ENCODE measurements at places on chromosomes 11 and 22.

- no peak for DNase-seq
These were observed 55.5 kb upstream of the USP47 start for GRCh38 chr11:11786234-11786633.

- no peak for DNase-seq
These were observed 4.6 kb downstream of the PICALM start for GRCh38 chr11:86064220-86064803.

- DNase-seq: no peak
These were observed 9.5 kb upstream of the TSG101 start for GRCh38 chr11:18536209-18536608.

- DNase-seq: no peak
These were observed 5.7 kb downstream of the UBE4A start for GRCh38 chr11:118364956-118365615.

DNA sequence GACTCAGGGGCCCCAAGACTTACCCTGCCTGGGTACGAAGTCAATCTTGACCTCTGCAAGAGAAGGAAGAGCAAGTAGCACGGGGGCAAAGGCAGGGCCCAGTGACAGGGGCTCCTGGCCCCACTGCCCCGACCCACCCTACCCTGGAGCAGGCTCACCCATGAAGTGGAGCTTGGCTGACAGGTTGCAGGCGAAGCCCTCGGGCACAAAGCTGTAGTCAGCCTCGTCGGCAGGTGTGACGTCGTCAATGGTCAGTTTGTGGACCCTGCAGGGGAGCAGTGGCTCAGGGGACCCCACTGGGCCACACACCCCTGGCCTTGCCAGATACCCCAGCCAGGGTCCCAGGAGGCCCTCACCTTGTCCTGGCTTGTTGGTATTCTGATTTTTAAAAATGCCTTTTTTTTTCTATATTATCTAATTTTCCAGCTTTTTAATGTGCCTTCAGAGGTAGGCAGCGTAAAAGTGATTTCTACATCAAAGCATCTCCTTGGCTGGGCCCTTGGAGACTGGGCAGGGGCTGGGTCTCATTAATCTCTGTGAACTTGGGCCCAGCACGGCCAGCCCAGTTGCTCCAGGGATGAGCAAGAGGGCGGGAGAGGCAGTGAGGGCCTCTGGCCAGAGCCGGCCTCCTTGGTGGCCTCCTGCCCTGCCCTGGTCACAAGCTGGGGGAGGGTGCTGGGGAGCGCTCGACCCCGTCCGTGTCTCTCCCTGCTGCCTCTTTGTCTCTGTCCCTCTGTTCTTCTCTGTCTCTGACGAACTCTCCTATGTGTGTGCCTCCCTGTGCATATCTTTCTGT, 11.3 kb downstream of the MYBPC3 start:
- no peak for DNase-seq

- no peak for DNase-seq
These were observed 11.1 kb upstream of the CBX6 start for GRCh38 chr22:38882972-38883622.

GRCh38 chr11:8298801-8299786, 35.4 kb upstream of the LMO1 start:
- DNase-seq: no peak

DNA sequence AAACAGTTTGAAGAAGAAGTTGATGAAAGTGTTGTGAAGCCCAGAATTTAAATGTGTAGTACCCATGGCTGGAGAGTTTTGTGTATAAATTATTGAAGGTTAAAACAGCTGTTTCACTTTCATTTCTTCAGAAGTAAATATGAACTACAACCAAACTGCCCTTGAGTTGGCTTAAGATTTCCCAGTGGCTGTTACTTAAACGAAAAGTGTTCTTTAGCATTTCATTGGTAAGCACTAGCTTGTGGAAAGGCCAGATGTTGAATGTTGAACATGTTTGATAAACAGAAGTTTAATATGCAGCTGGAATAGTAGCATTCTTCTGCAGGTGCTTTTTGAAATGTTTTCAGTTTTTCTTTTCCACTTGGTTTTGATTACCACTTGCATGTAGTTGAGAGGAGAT, 83.2 kb upstream of the TNRC6B start:
- no peak for DNase-seq

DNA sequence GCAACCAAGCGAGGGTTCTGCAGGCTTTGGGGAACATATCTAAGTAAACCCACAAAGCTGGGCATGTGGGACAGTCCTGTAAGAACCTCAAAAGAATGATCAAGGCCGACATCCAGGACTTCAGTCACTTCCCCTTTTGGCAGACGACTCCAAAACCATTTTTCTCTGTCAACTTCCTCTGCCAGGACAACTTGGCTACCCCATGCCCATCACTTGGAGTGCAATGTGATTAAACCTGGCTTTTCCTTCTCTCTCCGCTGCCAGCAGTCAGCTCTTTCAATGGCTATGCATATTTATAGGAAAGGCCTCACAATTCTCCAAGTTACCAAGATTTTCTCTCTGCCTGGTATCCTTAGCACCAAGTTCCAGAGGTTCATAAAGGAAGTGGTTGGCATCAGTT, 78.9 kb downstream of the C11orf58 start:
- no peak for DNase-seq

GRCh38 chr11:68441466-68442230, 18.9 kb upstream of the PPP6R3 start:
- DNase-seq: no peak

DNA sequence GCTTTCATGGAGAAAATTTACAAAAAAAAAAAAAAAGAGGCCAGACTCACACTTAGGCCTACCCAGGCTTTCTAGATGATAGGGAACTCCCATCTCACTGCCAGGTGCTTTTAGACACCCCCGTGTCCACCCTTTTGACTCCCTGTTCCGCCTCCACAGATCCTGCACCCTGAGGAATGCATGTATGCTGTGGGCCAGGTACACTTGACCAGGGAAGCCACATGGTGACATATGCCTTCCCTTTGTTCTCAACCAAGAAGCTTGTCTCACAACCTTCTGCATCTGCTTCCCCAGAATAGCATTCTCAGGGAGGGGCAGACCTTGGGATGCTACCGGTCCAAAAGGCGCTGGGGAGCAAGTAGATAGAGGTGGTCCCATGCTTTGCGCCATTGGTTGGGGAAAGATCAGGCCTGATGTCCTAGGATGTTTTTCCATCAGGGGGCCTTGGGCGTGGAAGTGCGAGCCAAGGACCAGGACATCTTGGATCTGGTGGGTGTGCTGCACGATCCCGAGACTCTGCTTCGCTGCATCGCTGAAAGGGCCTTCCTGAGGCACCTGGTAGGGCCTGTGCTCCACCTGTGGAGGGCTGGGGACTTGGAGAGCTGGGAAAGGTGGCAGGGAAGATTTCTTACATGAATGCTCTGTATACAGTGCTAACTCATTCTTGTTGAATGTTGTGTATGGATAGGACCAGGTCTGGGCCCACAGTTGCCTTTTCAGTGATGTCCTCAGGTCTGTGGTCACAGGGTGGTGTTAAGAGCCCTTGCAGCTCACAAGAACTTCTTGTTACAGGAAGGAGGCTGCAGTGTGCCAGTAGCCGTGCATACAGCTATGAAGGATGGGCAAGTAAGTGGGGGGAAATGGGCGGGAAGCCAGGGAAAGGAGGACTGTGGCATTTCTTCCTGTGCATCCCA, 7.5 kb downstream of the HMBS start:
- DNase-seq: no peak

DNA sequence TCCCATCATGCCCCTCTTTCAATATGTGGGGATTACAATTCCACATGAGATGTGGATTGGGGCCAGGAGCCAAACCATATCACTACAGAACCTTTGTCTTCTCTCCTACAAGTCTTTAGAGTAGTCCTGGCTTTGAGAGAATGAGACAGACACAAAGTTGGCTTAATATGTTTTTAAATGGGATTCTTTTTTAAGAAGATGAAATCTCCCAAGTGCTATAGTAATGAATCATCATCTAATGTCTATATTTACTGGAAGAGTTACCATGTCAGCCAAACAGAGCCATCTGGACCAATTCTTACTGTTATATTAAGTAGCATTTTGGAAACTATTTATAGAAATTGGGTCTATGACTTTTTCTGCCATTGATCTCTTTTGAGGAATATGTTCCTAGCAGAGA, 38.1 kb upstream of the CARD18 start:
- DNase-seq: no peak

DNA sequence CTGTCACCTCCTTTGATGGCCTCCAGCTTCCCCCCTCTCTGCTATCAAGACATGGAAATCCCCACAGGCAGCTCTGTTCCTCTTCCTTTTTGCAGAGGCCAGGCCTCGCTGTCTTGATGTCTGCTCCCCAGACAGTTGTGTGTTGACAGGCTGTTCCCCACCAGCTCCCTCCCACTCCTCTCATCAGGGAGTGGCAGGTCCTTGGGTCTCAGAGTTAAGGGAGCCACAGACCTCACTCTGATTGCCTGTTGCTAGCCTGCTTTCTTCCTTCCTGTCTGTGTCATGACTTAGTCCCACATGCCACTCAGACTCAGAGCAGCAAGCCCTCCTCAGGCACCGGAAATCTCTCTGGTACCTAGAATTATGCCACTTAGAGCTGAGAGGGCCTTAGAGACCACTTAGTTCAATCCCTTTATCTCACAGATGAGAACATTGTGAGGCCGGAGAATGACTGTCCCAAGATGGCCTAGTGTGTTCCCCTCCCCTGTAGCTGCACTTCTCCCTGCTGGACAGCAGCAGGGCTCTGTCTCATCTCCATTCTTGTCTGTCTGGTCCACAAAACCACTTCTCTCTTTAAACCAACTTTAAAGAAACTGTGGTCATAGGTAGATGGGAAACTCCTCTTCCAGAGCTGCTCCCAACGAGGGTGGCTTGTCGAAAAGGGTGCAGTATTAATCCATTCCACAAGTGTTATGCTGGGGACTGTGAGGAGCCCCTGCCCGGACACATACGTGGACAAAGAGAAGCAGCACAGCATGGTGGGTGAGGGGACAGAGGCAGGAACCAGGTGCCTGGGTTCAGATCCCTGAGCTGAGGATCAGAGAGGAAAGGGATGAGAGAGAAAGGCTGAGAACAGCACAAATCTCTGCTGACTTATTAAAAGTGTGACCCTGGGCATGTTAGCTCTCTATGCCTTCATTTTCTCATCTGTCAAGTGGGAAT, 4.2 kb downstream of the AMPD3 start:
- peak; percentile 54 for DNase-seq

DNA sequence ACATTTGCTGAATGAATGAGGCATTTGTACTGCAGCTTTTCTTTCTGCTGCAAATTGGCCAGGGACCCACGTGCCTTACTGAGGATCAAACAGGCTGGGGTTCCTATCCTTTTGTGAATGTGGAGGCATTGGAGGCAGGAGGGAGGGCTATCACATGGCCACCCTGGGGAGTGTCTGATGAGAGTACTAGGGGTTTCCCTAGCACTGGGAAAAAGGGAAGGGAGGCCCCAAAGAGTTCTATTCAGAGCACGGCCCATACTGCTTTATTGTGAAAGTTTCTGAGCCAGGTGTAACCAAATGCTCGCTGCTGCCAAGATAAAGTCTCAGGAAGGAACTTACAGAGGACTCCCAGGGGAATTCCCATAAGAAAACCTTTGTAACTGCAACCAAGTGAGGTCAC, 78.4 kb upstream of the ANO1 start:
- DNase-seq: no peak

DNA sequence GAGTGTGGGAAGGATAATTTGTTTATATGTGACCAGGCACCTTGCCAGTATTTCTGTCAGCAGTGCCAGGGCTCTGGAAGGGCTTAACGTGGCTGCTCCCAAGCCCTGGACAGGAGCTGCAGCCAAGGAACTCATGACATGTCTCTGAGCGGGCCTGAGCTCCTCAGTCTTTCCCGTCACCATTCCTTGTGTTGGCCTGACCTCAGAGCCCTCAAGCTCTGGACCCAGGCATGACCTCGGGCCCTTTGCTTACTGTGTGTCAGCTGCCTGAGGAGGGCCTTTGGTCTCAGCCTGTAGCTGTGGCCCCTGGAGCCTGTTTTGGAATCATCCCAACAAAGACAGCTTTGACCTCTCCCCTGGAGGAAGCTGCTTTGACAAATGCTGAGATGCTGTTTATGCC, 264.1 kb upstream of the PLET1 start:
- DNase-seq: no peak

DNA sequence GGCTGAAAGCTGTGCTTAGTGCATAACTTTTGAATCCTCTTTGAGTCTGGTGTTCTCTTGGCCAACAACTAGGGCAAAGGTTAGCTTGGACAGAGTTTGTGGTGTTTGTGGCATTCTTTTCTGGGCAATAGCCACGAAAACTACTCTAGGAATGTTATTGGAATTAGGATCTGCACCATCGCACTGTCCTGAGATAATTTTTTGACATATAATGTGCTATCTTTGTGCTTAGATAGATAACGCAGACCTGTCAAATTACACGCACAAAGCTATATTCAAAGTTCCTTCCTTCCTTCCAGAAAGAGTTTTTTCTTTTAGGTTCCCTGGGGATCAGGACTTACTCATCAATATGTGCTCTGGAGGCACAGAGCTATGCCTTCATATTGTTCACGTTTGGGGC, 166.8 kb upstream of the MTMR2 start:
- no peak for DNase-seq

DNA sequence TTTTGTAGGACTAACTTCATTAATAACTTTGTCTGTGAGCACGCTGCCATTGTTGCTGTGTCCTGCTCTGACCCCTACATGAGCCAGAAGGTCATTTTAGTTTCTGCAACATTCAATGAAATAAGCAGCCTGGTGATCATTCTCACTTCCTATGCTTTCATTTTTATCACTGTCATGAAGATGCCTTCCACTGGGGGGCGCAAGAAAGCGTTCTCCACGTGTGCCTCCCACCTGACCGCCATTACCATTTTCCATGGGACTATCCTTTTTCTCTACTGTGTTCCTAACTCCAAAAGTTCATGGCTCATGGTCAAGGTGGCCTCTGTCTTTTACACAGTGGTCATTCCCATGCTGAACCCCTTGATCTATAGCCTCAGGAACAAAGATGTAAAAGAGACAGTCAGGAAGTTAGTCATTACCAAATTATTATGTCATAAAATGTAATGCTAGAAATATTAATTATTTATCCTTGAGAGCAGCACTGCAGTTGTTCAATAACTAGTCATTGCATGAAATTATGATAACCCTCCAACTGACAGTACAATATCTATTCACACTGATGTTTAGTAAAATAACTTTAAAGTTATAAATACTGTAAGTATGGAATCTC, 46.4 kb upstream of the OR5D13 start:
- no peak for DNase-seq

DNA sequence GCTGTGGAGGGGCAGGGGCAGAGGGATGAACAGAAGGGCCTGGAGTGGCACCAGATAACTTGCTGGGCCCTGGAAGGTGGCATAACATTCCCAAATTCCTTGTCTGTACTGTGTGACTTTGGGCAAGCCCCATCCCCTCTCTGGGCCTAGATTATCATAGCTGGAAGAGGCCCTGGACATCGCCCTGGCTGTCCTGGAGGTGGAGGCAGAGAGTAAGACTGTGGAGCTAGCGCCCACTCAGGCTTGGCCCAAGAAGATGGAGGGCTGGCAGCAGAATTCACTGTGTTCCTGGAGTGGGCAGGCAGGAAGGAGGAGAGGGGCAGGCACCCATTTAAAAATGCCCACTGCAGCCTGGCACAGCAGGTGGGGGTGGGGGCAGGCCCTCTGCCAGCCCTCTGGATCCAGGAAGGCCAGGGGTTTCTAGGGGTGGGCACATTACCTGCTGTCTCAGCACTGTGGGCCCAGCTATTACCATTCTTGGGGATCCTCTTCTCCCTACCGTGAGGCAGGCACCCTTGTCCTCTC, 22.6 kb downstream of the ARHGEF17 start:
- DNase-seq: no peak

All from stimulated activated naive CD8-positive, alpha-beta T cell treated with anti-CD3 and anti-CD28 coated beads, Interleukin-15, amount 100 ng/mL, for 72 hours (primary cell).